ENCODE measurements at places on chromosomes 3 and 15.

GRCh38 chr15:85477730-85478129, 97.3 kb downstream of the AKAP13 start:
- no peak for DNase-seq

DNA sequence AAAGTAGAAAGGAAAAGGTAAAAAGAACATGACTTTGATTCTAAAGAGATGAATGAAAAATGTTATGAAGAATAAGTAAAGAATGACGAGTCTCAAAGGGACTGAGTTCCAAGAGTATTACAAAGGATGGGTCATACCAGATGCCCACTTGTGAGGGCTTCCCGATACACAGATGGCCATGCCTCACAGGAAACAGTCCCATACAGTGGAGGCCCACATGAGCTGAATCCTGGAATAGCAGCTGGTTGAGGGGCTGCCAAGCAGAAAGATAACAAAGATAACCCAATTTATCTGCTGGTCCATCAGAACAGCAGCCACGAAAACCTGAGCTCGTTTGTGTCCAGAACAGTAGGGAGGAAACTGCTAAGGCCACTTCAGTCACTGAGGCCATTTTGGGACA, 3.7 kb downstream of the SSR3 start:
- no peak for DNase-seq

- DNase-seq = no peak
These were observed 7.7 kb upstream of the C15orf39 start for GRCh38 chr15:75193976-75194375.

- DNase-seq = no peak
These were observed 34.0 kb upstream of the SLC6A11 start for GRCh38 chr3:10781981-10782380.

DNA sequence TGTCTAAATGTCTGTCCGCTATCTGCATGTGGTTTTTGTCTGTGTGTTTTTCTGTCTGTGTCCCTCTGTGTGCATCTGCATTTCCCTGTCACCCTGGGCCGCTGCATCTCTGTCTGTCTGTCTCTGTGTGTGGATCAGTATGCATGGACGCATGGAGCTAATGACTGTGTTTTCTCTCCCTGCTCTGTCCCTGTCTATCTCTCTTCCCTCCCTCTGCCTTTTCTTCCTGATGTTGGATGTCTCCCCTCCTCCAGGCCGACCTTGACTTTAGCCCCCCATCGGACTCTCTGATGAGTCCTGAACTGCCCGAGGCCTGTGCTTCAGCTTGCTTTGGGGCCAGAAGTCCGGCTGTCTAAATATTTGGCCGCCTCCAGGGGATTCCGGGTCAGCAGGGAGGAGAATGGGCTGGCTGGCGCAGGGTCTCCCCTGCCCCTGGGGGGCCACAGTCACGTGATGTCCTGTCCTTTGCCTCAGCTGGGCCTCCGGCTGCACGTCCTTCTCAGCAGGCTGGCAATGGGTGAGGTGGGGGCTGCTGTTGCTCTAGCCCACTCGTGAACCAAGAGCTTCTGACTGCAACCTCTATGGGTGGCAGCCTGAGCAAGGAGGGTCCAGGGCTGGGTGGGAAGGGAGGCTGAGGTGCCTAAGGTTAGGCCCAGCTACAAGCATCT, 3.7 kb downstream of the SLC38A3 start:
- DNase-seq = no peak

DNA sequence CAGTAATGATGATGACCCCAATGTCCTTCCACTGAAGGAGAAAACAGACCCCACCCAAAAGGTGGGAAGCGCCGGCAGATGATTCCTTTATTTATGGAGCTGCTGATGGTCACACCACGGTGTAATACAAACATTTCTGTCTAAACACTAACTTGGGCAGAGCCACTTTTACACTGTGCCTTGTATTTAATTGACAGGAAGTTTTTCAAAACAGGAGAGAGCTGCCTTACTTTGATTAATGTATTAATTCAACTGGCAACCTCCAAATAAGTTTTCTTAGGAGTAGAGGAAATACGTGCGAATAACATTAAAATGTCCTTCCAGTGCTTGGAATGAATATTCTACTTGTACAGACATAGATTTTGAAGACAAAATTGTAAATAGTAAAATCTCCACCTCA, 70.4 kb downstream of the WWTR1 start:
- no peak for DNase-seq

GRCh38 chr3:196553551-196553950, 14.8 kb downstream of the WDR53 start:
- no peak for DNase-seq

GRCh38 chr15:45150481-45150880, 20.7 kb downstream of the DUOX1 start:
- no peak for DNase-seq

DNA sequence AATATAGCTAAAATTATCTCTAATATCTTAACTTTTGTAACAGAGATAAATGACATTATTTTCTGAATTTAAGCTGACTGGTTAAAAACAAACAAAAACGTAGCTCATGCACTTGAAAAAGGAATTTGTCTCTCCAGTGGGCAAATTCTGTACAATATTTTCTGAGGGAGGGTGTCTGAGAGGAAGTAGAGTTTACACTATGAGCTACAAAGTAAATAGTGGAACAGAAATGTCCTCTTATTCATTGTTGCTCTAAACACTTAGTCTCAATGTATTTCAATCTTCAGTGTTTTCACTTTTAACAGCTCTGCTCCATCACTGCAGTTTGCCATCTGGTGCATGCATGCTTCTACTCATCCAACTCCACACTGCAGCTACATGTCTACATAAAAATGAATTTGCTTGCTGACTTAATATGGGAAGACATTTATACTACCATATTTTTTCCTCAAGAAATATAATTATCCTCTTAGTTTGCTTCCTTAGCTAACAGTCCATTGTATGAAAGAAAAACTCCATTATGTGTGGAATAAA, 817.4 kb upstream of the LMCD1 start:
- no peak for DNase-seq

- DNase-seq = no peak
These were observed 47.6 kb downstream of the RAP2B start for GRCh38 chr3:153209596-153209995.

GRCh38 chr3:66228707-66229106, 7.9 kb downstream of the SLC25A26 start:
- no peak for DNase-seq

- no peak for DNase-seq
These were observed 75.8 kb upstream of the GATA2 start for GRCh38 chr3:128568602-128569490.

- no peak for DNase-seq
These were observed 190.8 kb upstream of the CNTN4 start for GRCh38 chr3:1907911-1908310.

- DNase-seq = no peak
These were observed 85.8 kb downstream of the THBS1 start for GRCh38 chr15:39666677-39667076.

DNA sequence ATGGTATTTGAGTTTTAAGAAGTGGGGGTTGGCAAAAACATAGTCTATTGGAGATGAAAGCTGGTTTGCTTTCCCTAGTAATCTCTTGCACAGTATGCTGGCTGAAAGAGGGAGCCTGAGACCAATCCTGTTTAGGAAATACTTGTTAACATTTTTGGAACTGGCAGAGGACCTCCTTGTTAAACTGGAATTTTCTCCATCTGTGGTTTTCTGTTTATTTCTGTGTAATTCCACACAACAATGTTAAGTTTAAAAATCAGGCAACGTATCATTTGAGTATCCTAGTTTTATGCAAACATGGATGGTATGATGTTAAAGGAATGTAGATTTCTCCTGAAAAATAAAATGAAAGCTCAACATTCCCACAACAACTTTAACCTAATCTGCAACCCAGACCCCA, 536.0 kb upstream of the TBL1XR1 start:
- DNase-seq = no peak

- no peak for DNase-seq
These were observed 18.0 kb downstream of the SPICE1 start for GRCh38 chr3:113496924-113497323.

- DNase-seq = no peak
These were observed 11.1 kb downstream of the TMEM62 start for GRCh38 chr15:43144512-43144911.

- DNase-seq = no peak
These were observed 30.4 kb upstream of the FEZF2 start for GRCh38 chr3:62403765-62404164.

DNA sequence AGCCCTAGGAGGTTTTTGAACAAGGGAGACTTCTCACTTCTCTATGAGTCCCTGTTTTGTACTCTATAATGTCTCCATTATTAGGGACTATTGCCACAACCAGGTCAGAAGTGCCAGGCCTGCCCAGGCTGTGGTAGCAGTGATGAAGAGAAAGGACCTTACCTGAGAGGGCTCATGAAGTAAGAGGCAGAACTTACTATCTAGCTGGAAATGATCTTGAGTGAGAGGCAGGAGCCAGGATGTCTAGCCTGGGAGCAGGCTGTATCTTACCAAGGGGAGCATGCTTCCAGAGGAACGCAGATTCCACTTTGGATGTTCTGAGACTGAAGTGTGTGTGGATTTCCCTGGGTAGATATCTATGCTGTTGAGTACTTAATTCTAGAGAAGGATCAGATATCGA, 93.3 kb downstream of the RPL39L start:
- no peak for DNase-seq

DNA sequence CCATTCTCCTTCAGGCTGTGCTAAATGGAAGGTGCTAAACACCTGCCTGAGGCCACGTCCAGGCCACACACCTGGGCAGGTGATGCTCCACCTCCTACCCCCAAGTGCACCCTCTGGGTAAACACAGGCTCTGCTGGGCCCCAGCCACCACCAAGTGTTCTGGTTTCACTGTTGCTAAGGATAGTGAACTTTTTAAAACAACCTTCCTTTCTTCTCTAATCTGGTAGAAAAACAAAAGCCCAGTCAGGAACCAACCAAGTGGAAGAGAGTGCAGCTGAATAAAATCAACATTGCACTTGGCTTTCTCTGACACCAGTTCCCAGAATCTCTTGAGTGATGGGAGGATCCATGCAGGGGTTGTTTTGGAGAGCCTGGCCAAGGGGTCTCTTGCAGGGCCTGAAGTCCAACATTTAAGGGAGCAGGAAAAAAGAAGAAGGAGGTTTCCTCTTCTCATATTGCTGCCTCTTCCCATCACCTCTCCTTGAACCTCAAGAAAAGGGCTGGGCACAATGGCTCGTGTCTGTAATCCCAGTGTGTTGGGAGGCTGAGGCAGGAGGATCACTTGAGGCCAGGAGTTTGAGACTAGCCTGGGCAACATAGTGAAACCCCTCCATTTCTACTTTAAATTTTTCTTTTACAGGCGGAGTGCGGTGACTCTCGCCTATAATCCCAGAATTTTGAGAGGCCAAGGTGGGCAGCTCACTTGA, 26.2 kb upstream of the ATP13A3 start:
- DNase-seq = no peak

- DNase-seq = no peak
These were observed 62.5 kb downstream of the CBLB start for GRCh38 chr3:105806359-105806758.

- DNase-seq = no peak
These were observed 1.4 kb upstream of the COL8A1 start for GRCh38 chr3:99637016-99637367.

GRCh38 chr3:113166719-113167492, 44.5 kb upstream of the BOC start:
- no peak for DNase-seq

DNA sequence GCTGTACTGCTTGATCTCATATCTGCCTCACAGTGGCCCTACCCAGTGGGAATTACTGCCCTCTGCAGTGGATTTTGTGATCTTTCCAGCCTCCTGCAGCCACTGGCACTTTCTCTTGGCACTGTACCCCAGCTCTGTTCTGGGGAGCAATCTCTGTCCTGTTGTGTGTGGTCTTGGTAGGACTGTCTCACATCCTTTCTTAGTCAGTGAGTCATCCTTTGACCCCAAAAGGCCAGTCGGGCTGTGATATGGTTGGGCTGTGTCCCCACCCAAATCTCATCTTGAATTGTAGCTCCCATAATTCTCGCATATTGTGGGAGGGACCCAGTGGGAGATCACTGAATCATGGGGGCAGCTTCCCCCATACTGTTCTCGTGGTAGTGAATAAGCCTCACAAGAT, 133.3 kb upstream of the TPM1 start:
- no peak for DNase-seq

- no peak for DNase-seq
These were observed 63.7 kb upstream of the TPRG1 start for GRCh38 chr3:189108067-189108466.

DNA sequence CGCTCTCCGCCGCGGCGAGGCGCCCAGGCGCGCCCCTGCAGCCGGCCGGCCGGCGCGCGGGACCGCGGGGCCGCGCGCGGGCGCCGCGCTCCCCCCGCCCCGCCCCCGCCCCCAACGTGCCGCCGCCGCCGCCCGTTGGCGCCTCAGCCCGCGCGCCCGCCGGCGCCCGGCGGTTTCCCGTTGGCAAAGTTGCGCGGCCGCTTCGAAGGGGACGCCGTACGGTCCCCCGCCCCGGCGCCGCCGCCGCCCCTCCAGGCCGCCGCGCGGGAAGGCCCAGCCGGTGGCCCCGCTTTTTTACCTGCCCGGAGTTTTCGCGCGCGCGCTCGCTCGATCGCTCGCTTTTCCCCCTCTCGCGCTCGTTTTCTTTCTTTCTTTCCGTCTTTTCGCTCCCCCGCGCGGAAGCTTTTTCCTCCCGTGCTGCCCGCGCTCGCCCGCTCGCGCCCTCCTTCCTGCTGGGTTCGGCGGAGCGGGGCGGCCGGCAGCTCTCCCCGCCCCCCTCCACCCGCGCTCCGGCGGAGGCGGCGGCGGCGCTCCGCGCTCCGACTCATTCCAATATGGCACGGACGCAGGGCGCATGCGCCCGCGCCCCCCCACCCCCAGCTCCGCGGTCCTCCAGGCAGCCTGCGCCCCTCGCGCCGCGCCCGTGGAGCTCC, at the start of gene SFMBT1:
SFMBT1 (minus strand) TSS at position 556 of the 653 bp plus-strand sequence. CDS start 76,945 bp downstream, outside the sequence.
- DNase-seq = peak; percentile 67

DNA sequence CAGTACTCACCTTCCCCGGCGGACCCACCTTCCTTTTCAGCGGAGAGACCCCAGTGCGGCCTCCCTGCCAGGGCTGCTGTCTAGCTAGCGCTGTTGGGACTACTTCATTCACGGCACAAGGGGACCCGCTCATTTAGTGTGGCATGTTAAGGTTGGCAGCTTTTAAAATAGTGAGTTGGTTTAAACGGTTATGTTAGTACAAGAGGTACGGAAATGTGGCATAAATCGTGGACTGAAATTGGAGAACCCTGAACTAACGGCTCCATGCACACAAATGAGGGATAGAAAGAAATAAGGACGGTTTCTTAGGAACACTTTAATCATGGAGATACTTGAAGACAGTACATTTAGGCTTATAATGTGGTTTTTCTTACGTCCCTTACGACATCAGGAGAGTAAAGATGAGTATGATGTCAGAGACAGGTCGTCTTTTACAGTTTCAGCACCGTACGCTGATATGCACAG, 752 bp downstream of the CEP63 start:
- no peak for DNase-seq

- DNase-seq = no peak
These were observed 122.7 kb downstream of the PGPEP1L start for GRCh38 chr15:98884894-98885293.

DNA sequence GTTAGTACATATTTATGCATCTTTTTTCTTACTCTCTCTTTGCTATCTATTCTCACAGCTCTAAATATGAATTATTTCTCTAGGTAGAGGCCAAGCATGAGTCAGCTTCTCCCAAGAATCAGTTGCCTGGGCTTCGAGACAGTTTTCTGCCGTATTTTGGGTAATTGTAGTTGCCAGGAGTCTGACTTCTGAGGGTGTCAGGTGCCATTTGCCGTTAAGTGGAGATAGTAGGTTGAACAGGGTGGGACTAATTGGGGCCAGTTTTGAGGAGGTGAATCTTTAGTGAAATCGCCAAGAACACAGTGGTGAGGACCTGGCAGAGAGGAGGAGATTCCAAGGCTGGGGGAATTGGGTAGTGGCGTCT, 7.8 kb upstream of the NRROS start:
- no peak for DNase-seq

- no peak for DNase-seq
These were observed 89.8 kb downstream of the KLHL25 start for GRCh38 chr15:85704720-85705429.

Measured in memory B cell (primary cell).